ENCODE measurements at places on chromosomes 2 and 18.

GRCh38 chr2:73290049-73290839 lies 3.1 kb downstream of the EGR4 start:
- no peak for ATAC-seq

DNA sequence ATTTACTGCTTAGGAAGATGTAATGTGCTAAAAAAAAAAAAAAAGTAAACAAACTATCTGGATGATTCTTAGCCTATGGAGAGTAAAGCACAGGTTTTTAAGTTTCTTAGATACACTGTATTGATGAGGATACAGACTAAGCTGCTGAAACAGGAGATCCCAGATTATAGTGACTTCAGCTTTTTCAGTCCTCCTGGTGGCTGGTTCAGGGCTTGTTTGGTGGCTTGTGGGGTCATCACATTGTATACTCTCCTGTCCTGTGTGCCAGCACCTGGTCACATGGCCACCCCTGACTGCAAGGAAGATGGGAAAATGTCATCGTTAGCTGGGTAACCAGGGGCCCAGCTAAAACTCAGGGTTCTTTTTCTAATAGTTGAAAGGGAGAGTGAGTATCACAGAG lies 31.4 kb downstream of the RAB31 start:
- peak; percentile 3 for ATAC-seq

GRCh38 chr2:173350383-173350782 lies 4.3 kb upstream of the CDCA7 start:
- no peak for ATAC-seq

GRCh38 chr2:163675388-163675787 lies 60.4 kb downstream of the FIGN start:
- ATAC-seq, result no peak

DNA sequence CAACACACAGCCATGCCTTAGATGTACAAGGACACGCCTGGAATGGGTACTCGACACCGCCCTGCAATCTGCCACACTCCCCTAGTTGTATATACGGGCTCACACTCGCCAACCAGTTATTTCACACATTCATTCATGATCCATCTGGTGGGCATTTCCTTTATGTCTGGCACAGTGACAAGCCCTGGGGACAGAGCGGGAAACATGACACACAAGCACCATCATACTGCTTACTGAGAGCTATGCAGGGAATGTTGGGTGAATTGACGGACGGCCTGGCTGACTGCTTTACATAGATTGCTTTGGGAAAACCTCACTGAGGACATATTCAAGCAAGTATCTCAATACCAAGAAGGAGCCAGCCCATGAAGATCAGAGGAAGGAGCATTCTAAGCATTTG lies 448.0 kb upstream of the SPRED2 start:
- ATAC-seq, result no peak

DNA sequence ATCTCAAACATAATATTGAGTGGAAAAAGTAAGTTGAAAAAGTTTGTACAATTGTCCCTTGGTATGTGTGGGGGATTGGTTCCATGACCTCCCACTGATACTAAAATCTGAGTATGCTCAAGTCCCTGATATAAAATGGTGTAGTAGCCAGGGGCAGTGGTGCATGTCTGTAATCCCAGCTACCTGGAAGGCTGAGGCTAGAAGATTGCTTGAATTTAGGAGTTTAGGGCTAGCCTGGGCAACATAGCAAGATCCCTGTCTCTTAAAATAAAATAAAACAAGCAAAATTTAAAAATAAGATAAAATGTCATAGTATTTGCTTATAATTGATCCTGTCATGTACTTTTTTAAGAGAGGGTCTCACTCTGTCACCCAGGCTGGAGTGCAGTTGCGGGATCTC lies 122.0 kb downstream of the PTRHD1 start:
- ATAC-seq, result no peak

DNA sequence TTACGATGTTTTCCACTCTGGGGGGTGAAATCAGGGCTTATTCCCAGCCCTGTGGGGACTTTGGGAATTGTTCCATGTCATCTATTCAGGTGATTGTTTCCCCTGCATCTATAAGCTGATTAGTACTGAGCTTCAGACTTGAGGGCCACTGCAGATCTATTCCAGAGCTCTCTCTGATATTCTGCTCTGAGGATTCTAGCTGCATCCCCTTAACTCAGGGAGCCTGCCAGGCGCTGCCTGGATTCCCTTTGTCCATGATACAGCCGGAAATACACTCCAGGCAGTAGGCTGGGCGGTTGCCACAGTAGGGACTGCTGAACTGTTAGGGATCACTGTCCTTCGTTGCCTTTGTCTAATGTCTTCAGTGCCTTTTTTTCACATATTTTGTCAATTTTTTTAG lies 31.3 kb downstream of the PTRHD1 start:
- no peak for ATAC-seq

DNA sequence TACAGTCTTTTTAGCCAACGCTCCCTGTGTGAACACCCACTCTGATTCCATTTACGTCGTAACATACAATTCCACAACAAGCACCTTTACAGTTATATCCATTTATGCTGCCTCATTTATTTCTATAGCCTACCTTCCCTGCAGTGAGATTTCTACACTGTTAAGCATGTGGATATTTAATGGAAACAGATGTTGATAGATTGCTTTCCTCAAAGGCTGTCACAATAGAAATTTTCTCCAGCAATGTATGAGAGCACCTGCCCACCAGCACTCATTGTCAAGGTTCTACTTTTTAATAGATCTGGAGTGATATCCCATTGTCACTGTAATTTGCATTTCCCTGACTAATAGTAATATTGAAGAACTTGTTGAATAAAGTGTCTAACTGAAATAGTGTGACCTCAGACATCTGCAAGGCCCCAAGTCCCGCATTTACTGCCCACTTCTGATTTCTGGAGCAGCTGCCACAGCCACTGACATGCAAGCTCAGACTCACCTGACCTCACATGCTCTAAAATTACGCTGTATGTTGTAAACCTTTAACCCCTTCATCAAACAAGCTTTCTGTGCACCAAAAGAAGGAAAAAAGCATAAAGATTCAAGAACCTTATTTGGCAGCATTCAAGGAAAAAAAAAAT lies 295.1 kb downstream of the CNTNAP5 start:
- no peak for ATAC-seq

GRCh38 chr2:152385650-152386049 lies 50.7 kb downstream of the FMNL2 start:
- ATAC-seq, result peak; percentile 49
